Stimulated activated CD4-positive, alpha-beta T cell treated with anti-CD3 and anti-CD28 coated beads, TNF-alpha, amount 100 ng/mL, for 1 hour (primary cell): ENCODE measurements at places on chromosomes 11 and 22.

DNA sequence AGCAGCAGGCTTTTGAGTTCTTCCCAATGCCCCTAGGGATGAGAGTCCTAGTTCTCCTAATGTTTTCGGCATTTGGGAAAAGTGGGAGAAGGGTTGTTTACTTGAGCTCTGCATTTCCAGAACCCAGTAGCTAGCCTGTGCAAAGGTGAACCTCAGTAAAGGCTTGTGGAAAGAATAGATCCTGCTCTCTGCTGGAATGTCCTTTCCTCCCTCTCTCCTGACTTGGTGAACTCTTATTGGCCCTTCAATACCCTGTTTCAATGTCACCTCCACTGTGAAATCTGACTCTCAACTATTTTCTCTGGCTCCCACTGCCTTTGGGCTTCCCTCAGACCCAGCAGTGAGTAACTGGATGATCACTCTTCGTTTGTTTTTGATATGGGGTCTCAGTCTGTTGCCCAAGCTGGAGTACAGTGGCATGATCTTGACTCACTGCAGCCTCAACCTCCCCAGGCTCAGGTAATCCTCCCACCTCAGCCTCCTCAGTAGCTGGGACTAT, 2.4 kb upstream of the UVRAG start:
- DNase-seq, result no peak

GRCh38 chr11:66741153-66741552, 12.1 kb upstream of the SPTBN2 start:
- DNase-seq, result no peak

- DNase-seq, result no peak
These were observed 66.3 kb downstream of the PRDM11 start for GRCh38 chr11:45212566-45213315.

- no peak for DNase-seq
These were observed 4.1 kb downstream of the OR5B17 start for GRCh38 chr11:58354727-58355126.

DNA sequence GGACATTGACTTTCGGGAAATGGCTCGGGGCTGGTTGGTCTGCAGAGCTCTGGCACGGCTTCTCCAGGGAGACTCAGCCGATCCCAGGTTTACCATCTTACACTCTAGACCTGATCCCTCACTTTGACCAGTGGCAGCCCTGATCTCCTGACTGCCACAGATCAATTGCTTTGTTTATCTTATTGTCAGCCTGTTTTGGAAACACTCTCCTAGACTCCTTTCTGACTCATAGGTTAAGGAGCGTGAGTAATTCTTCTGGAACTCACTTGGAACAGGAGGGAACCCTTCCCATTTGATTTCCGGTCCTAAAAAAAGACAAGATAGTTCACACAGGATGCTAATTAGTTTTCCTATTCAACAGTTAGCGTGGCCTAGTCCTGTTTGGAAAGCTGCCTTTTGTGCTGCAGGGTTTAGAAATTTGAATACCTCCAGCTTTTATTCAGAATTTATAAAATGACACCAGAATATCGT, 16.0 kb upstream of the BMAL1 start:
- DNase-seq, result no peak

GRCh38 chr11:92605667-92606066, 363.8 kb upstream of the MTNR1B start:
- DNase-seq, result no peak

DNA sequence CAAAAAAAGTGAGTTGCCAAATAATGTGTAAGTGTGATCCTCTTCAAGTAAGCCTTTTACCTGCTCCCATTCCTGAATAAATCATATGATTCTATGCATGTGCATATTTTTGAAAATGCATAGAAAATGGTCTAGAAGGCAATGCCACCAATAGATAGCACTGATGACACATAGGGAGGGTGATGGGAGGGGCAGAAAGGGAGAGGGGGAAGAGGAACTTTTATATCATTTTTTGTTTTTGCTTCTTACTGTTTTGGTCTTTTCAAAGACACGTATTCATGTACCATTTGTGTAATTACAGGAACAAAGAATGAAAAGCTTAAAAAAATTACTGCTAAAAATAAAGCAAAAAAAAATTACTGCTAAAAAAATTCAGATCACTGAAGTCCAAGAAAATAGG, 60.8 kb downstream of the C11orf58 start:
- DNase-seq, result no peak
